Natural killer cell treated with Interleukin-12 subunit alpha and Interleukin-12 subunit beta and Interleukin-15 and Interleukin-18, amount 100 ng/mL, for 72 hours (primary cell): ENCODE measurements at places on chromosomes 11 and 22. TPM values are rescaled to one million over a fixed set of nuclear protein-coding genes. Genes with fewer than 3 reads are reported as not detected.

Gene TMEM132A
- 0.10 TPM for total RNA-seq

Gene MLC1
- 4.5 TPM for total RNA-seq

Gene FAM227A
- total RNA-seq = 0.59 TPM

Gene DSCAML1
- not detected for total RNA-seq

Gene P2RX3
- not detected for total RNA-seq

Gene OR51I1
- not detected for total RNA-seq

Gene RAB36
- 2.1 TPM for total RNA-seq

Gene LINC01488
- total RNA-seq = not detected

- no peak for DNase-seq
These were observed 7.3 kb upstream of the TP53I11 start for GRCh38 chr11:44957776-44958564.

GRCh38 chr22:17938484-17938924 lies 85.9 kb downstream of the MICAL3 start:
- no peak for DNase-seq

DNA sequence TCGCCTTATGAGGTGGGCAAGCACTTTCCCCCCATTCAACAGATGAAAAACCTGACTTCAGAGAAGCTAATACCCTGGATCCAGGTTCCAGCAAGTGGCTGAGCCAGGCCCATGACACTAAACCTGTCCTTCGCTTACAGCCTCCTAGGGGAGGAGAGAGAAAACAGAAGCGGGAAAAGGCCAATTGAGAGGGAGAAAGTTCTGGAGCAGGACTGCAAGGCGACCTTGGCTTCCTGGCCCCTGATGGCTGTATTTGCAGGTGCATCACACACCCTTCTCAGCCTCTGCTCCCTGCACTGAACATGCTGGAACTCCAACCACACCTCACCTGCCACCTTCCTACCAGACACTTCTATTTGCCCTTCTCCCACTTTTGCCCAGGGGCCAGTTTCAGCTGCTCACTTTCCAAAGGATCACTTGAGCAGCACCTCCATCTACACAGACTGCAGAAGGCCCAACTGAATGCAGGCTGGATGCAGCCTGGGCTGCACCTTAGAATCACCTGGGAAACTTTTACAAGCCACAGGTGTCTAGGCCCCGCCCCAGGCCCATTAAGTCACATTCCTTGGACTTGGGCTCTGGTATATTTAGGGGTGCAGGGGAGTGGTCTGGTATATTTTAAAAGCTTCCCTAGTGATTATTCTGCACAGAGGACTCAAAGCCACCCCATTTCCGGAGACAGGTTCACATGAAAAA lies 14.3 kb upstream of the ADA2 start:
- DNase-seq = no peak

DNA sequence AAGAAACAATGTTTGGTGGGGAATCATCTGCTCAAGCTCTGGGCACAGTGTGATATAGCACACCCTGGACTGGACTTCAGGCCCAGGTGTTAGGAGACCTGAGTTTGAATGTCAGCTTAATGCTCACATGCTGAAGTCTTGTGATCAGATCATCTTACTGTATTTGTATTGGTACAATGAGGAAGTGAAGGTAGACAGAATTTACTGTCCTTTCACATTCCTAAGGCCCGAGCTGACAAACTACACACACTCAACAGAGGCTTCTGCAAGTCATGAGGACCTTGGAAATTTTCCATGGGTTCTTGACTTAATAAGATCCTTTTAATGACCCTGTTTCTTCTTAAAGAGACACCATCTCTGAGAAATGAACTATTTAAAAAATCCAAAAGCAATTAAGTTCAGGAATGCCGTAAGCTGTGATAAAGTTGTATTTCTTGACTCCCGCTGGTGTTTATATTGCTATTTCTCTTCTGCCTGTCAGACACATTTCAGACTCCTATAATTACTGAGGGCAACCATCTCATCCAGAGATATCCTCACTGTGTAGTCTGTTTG lies 802.0 kb downstream of the DLG2 start:
- no peak for DNase-seq

DNA sequence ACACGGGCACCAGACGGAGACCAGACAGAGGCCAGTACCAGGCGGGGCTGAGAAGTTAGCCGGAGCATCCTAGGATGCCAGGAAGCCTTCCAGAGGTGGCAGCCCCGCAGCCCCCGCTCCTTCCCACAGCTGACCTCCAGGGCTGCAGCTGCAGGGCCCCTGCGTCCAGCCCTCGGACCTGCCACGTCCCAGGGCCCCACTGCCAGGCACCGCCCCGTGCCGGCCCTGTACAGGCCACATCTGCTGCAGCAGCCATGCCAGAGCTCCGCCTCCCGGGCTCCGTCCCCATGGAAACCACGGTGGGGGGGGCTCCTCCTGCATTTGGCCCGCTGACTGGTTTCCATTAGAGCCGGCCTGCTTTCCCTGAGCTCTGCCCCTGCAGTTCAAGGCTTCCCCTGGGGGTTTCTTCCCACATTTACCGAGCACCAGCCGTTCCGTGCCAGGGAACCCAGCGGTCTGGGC lies 62.5 kb upstream of the PPARA start:
- DNase-seq = no peak

DNA sequence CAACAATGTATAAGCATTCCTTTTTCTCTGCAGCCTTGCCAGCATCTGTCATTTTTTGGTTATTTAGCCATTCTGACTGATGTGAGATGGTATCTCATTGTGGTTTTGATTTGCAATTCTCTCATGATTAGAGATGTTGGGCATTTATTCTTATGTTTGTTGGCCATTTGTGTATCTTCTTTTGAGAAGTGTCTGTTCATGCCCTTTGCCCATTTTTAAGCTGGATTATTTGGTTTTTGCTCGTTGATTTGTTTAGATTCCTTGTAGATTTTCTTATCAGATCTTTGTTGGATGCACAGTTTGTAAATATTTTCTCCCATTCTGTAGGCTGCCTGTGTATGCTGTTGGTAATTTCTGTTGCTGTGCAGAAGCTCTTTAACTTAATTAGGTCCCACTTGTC lies 259.6 kb upstream of the SESN3 start:
- DNase-seq = no peak

DNA sequence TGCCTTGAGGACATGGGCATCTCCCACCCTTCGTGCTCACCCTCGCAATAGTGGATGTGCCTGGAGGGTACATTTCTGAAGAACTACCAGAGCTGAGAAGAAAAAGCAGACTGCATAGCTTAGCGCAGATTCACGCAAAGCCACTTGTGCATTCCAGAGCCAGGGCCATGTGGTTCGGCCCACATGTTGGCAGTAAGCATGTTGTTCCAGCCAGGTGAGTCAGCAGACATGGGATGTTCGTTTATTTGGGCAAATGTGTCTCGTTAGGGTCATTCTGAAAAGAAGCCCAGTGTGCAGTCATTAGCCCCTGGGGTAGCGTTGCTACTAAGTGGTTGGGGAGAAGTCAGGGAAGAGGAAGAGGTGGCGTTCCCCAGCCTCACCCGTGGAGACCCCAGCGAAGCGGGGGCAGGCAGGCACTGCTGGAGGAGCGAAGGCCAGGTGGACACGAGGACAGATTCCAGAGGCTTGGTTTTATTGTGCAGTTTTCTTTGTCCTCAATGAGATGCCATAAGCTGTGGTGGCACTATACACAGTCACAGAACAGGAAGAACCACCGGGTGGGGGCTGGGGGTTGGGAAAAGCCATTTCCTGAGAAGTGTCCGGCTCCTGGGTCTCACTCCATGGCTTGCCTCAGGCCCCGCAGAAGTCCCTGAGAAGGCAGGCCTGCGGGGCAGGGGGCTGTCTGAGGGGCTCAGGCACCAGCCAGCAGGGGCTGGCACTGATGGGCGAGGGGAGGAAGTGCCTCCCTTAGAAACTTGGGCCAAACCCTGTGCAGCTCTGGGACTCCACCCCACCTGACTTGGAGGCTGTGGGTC lies 5.0 kb downstream of the THY1 start:
- DNase-seq = no peak

- DNase-seq = no peak
These were observed 39.3 kb upstream of the SOX6 start for GRCh38 chr11:16395601-16396000.

- DNase-seq = no peak
These were observed 465.0 kb downstream of the FAM181B start for GRCh38 chr11:82268627-82269026.

DNA sequence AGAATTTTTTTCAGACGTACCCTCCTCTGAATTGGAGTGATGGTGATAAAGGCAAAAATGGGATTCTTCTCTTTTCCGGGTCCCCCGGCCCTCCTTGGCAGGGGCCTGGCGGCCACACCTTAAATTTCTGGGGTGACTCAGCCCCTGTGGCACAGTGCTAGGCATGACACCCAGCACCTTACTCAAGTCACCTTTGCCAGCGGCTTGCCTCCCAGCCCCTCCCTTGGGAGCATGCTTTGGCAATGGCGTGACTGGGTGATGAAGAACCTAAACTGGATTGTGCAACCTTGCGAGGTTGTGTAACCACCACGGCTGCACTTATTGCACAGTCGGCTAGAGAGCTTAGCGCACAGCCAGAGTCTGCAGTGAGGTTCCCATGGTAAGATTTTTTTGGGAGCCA lies 16.2 kb upstream of the LDLRAD3 start:
- DNase-seq = no peak

GRCh38 chr22:21975273-21975672 lies 7.3 kb downstream of the TOP3B start:
- DNase-seq = no peak

DNA sequence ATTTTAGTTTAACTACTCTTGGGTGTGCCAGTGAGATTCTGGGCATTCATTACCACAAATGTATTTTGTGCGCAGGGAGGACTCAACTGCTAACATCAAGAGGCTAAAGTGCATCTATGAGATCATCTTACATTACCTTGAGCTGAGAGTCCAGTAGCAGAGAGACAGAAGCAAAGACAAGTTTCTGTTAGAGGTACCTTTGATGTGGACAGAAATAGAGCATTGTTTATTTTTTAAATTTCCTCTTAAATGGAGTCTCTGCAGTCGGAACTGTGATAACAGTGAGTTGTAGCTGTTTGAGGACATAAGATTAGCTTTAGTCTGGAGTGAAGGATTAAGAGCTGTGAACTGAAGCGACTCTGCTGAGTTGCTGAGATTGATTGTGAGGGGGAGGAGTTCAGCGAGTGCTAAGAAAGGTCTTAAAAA lies 297.0 kb downstream of the CADM1 start:
- DNase-seq = no peak

DNA sequence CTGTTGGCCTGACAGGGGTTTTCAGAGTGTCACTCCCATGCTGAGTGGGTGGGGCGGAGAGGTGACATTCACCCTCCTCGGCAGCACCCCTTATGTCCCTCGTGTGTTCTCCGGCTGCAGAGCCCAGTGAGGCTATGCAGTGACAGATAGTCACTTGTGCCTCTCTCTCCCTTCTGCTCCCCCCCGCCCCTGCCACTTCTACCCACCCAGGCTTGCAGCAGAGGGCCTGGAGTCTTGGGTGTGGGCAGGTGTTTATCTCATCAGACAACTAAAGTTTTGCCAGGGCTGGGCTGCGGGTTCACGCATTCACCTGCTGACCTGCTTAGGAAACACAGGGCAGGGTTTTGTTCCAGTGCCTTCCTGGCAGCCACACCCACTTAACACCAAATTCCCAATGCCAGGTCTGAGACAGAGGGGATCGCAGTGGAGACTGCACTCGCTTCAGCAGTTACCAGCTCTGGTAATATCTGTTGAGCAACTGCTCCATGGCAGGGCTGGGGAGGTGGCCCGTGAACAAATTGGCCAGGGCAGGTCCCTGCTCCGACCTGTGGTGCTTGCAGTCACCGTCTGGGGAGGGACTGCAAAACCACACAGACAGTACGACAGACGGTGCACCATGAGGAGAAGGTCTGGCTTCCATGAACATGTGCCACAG lies 50.5 kb upstream of the ADA2 start:
- DNase-seq = no peak

DNA sequence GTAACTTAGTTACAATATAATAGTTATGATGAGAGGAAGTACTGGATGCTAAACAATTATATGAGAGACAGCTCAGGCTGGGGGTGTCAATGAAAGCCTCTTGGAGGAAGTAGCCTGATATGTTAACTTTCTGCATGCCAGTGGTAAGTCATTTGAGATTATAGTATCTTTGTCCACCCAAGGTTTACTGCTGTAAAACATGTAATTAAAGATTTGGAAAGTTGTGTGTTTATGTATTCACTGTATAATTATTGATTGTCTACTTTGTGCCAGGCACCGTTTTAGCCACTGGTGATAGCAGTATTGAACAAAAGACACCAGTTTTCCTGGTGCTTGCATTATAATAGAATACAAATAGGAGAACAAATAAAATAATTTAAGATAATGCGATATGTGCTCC lies 624 bp upstream of the DNAJB7 start:
- no peak for DNase-seq

DNA sequence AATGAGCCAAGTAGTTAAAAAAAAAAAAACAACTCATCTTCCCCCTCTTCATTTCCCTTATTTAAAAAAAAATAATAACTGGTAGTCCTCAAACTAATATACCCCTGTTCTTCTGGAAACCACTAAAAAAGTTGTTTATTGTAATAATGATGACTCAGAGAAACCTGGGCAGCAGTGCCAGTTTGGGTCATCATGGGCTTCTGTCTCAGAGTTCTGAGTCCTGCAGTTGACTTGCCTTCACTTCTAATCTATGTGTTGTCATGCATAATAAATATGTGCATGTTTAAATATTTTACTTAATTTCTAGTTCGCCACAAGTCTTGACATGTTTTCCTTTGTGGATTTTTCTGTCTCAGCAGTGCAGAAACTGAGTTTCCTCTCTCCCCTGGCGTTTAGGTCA lies 46.8 kb downstream of the PPP2R1B start:
- DNase-seq = no peak

- no peak for DNase-seq
These were observed 893.7 kb downstream of the FAM181B start for GRCh38 chr11:81839976-81840375.

- DNase-seq = no peak
These were observed 1.6 kb downstream of the OR56B1 start for GRCh38 chr11:5737670-5738392.

DNA sequence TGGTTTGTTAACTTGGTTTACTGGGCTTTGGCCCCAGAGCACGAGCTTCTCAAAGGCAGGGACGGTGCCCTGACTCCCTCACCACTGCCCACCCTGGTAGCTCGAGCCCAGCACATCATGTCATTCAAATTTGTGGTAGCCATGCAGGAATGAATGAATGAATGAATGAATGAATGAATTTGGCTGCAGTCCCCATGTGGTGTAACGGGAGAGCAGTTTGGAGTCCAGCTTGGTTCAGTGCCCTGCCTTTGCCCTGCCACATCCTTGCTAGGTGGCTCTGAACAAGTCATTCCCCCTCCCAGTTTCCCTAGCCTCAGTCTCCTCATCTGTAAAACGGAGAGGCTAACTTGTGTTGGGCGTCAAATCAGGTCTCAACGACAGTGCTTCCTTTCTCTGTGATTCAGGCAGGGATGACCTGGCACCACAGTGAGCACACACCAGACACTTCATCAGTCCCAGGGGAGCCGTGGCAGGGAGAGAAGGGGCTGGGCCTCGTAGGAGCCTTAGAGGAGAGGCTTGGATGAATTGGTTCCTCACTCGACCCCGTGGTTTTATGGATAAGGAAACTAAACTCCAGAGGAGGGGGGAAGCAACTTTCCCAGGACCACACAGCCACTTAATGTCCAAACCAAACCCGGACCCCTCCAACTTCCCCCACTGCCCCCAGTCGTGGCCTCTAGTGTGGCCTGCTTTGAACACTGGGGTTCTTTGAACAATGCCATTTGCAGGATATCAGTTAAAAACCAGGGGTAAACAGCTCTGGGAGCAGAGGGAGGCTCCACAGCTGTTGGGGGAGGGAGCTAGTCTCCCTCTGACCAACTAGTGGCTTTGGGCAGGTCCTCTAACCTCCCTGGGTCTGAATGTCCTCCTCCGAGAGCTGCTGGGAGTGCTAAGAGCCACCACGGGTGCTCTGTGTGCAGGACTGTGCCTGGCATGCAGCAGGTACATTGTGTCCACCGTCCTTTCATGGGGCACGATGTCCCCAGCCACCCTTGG lies 86.2 kb downstream of the CACNA1I start:
- no peak for DNase-seq

GRCh38 chr11:10838881-10839280 lies 19.0 kb downstream of the ZBED5 start:
- DNase-seq = no peak
